ENCODE measurements at places on chromosomes 13 and 19.

- DNase-seq = peak; percentile 33
Observed at GRCh38 chr19:33798681-33799111, 2.0 kb downstream of the KCTD15 start.

DNA sequence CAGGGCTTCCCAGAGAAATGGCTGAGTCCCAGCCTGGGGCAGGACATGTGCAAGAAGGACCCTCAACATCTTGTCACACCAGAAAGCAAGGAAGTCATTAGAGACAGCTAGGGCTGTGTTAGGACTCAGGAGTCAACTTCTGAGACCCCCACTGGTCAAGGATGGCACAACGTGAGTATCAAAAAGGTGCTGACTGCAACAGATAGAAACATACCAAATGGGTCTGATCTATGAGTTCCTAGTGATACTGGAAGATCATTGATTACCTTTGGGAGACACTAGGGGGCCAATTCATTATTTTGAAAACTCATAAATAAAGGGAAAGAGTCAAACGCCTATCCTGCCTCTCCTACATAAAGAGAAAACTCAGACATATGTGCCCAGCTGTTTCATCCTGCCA, 73.5 kb upstream of the GJB6 start:
- DNase-seq = no peak

DNA sequence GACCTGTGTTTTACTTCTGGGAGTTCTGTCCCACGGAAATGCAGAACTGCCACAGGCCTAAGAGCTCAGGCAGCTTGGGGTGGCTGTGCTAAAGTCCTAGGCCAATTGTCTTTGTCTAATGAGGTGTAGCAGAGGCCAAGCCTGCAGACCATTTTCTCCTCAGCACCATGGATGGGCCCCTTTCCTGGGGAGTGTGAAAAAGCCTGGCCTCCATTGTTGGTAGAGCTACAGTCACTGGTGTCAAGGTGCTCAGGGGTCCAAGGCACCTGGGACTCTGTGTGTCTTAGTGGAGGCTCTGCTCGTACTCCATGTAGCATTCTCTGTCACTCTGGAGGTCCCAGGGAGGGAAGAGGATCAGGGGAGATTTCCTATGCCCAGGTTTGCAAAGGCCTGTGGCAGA, 329.6 kb downstream of the SLITRK5 start:
- DNase-seq = no peak

DNA sequence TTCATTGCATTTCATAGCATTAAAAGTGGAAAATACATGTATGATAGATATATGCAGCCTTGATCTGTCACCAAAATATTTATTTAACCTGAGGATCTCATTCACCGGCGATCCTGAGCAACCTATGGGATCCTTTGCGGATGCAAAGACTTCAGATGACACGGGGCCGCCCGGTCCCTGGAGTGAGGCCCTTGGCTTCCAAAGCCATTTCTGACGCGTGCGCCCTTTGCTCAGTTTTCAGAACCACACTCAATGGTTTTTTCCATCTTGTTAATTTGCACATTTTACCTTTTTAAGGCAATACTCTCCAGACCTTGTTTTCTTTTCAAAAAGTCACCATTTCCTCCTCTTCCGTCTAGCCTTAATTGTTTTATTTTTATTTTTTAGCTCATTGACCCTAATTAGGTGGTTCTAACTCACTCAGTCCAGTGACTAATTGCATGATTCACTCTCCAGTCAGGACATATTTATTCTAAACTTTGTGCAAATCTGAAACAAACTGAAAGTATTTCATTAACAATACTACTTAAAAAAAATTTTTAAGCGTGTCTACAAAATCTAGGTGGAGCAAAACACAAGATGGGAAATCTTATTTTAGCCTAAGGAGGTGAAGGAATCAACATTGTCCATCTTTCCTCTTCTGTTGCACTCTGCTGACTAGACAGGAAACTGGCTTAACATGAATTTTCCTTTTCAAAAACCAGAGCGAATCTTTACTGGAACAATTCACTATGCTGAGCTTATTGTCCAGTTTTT, 47.9 kb downstream of the COL4A1 start:
- DNase-seq = no peak

DNA sequence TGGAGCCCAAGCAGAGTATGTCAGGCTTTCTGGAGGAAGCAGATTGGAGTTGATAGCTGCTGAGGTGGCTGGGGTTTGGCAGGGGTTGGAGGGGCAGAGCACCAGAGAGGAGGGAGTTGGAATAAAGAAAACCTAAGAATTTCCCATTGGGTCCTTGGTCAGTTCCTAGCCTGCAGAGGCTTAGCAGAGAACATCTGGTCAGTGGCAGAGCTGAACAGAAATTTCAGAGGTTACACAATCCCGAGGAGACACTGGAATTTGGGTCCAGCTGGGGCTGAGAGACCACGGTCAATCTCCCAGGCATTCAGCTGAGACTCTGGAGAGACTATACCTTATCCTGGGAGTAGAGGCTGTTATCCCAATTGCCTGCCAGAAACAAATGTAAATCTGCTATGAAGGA, 84.4 kb downstream of the DPY19L3 start:
- peak; percentile 66 for DNase-seq

- peak; percentile 77 for DNase-seq
Observed at GRCh38 chr19:34171539-34171876, 796 bp upstream of the LSM14A start.

- DNase-seq = no peak
Observed at GRCh38 chr13:106586648-106587166, 18.8 kb upstream of the ARGLU1 start.

DNA sequence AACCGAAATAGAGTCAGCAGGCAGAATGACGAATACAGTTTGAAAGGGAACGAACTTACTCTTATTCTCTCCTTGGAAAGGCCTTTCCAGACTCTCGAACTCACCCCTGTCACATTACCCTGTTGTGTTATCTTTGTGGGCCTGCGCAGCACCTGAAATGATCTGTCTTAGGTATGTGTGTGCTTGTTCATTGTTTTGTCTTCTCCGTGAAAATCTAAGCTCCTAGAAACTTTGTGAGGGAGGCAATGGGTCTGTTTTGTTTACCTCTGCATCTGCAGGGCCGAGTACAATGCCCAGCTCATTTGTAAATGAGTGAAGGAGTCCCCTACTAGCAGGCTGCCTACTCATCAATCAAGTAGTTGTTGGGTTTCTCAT, 19.6 kb downstream of the HMGB1 start:
- no peak for DNase-seq

- peak; percentile 56 for DNase-seq
Observed at GRCh38 chr19:926589-927350, 935 bp downstream of the ARID3A start.

- peak; percentile 90 for DNase-seq
Observed at GRCh38 chr13:30577401-30577852, 40.3 kb upstream of the USPL1 start.

- DNase-seq = no peak
Observed at GRCh38 chr19:5498830-5499550, 43.8 kb downstream of the ZNRF4 start.

GRCh38 chr13:30859326-30859725, 46.7 kb upstream of the MEDAG start:
- no peak for DNase-seq

DNA sequence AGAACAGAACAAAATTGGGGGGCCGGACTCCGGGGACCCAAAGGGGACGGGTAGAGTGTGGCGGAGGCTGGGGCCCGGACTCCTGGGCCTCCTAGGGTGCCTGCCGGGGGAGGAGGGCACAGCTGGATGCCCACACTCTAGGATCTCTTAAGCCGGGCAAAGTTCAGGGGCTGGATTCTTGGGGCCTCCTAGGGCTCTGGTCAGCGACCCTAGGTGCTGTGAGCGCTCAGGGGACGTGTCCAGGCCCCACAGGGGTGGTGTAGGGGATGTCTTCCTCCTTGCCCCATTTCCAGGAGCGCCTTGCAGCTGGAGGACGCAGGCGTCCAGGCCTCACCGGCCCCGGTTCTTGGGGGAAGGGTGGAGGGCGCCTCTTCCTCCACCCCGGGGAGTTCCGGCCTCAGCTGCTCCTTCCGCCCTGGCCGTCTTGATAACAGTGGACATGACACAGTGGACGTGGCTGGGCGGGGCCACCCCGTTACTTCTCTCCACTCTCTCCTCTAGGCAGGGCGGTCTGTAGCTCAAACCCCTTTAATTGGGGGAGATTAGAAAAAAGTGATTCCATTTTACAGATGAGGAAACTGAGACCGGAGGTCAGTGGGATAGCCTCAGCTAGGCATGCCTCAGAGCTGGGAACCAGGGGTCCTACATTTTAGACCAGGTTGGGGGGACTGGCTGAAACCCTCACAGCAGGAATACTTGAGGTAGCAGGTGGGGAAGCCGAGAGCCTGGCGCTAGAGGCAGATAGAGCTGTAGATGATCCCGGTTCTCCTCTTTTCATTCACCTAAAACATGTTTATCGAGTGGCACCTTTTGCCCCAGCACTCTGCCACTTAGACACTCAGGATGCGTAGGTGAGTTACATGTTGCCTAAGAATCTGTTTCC, 705 bp downstream of the STXBP2 start:
- DNase-seq = no peak

DNA sequence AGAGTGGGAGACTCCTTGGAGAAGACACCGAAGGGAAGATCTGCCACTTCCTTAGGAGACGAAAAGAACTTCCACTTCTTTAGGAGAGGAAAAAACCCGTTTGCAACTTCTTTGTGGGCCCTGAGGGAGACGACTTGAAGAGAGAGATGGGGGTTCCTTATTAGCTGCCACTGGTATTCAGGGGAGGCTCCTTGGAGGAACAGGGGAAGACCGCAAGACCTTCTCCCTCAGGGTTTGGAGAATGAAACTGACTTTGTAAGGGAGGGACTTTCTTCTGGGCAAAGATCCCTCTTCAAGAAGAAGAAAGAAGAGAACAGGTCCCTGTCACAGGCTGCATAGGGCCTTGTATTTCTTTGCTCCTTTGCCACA, 416 bp downstream of the BCKDHA start:
- peak; percentile 18 for DNase-seq

DNA sequence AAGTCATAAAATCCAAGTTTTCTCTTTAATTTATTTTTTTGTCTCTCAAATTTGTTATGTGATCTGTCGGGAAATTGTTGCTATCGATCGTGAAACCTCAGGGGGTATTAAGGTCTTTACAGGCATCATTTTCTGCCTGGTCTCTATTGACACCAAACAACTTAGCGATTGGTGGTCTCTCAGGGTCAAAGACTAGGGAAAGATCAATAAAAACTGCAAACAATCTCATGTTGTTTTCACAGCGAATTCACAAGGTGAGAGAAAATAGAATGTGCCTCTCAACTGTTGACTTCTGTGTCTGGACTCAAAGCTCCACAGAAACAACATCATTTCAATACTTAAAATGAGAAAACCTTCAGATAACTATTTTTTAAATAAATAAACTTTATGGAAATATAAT, 645.4 kb upstream of the MIR17HG start:
- DNase-seq = no peak

GRCh38 chr19:30590596-30591229, 218.5 kb downstream of the ZNF536 start:
- peak; percentile 38 for DNase-seq

- peak; percentile 37 for DNase-seq
Observed at GRCh38 chr13:49711218-49711863, 20.1 kb upstream of the EBPL start.

DNA sequence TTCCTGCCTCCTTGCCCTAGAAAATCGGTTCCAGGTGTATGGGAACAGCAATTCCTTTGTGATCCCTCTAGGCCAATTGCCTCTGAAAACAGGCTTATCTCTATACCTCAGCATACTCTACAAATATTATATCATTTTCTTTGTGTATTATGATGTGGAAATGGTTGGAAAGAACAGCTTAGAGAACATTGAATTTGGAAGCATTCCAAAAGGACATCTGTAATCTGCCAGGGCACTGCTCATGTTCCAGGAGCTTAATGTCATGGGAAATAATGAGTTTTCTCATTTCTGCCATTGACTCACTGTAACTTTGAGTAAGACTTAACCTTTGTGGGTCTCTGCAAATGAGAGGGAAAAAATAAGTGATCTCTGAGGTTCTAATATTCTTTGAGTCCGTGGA, 147.3 kb downstream of the UFM1 start:
- DNase-seq = no peak

GRCh38 chr19:16576690-16577530, 4.7 kb upstream of the SLC35E1 start:
- no peak for DNase-seq

DNA sequence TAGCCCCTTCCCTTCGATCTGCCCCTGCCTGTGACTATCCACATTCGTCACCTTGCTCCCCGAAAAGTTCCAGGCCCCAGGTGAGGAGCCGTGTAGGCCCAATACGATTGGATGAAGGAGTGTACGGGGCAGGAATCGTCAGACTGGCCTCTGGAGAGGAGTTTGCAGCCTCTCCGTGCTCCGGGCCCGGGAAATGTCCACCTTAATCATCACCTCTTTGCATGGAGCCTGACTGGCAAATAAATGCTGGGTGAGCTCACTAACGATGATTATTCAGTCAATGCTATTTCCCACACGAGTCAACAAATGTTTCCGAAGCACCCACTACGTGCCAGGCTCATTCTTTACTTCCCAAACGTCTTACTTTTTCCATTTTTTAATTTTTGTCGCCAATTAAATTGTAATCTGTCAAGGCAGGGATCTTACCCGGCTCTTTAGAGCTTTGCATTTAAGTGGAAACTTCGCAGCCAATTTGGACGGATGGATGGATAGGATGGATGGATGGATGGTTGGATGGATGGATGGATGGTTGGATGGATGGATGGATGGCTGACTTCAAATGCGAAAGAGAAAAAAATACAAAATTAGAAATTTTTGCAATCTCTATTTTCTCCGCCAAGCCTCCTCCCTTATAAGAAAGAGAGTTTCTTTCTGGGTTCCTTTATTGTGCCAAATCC, 45.8 kb downstream of the TGDS start:
- peak; percentile 49 for DNase-seq

DNA sequence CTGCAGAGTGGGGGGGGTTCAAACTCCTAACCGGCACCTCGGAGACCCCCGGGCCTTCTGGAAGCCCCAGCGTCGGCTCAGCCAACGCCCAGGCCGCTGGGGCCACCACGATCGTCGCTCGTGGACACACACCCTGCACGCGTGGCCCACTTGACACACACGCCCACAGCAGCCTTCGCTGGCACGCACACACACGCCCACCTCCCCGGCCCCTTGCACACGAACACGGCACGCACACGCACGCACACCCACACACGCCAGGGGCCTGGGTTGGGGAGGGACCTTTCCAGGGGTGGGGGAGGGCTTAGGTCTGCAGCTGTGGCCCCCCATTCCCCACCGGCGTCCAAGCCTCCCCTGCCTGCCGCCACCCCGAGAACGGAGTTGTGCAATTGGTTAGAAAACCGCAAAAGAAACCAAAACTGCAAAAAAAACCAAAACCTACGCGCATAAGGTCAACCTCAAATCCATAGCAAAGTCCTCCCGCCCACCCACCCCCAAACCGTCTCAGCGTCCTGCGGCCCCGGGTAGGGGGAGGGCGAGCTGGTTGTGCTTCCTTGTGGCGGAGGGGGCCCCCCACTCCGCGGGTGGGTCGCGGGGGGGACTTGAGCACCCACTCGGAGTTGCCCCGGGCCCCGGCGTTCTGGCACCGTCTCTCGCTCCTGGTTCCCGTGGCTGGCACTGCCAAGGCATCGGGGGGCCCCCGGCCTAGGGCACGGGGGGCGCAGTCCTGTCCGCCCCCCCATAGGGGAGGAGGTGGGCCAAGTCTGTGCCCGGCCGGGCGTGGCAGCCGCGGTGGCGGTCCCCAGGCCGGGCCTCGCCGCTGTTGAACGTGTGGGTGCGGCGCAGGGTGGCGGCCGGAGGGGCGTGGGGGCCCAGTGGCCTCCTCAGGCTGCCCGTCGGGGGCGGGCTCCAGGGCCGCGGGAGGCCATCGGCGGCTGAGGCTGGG, 3.3 kb upstream of the LRG1 start:
- DNase-seq = no peak
